Activated CD8-positive, alpha-beta memory T cell treated with anti-CD3 and anti-CD28 coated beads, Interleukin-2, amount 10 ng/mL, durations not matched to agents 7 days and 5 days (primary cell): ENCODE measurements at places on chromosomes 3 and 15.

- DNase-seq: no peak
These were observed 121.4 kb downstream of the KLHL25 start for GRCh38 chr15:85673326-85673725.

- DNase-seq: no peak
These were observed 6.0 kb downstream of the FAM43A start for GRCh38 chr3:194691481-194692283.

- no peak for DNase-seq
These were observed 17.6 kb downstream of the PAQR5 start for GRCh38 chr15:69316291-69316690.

- DNase-seq: no peak
These were observed 97.8 kb downstream of the NUP210 start for GRCh38 chr3:13322324-13322723.
